Mesothelial cell of epicardium (in vitro differentiated cells): ENCODE measurements at places on chromosomes 2 and 18.

DNA sequence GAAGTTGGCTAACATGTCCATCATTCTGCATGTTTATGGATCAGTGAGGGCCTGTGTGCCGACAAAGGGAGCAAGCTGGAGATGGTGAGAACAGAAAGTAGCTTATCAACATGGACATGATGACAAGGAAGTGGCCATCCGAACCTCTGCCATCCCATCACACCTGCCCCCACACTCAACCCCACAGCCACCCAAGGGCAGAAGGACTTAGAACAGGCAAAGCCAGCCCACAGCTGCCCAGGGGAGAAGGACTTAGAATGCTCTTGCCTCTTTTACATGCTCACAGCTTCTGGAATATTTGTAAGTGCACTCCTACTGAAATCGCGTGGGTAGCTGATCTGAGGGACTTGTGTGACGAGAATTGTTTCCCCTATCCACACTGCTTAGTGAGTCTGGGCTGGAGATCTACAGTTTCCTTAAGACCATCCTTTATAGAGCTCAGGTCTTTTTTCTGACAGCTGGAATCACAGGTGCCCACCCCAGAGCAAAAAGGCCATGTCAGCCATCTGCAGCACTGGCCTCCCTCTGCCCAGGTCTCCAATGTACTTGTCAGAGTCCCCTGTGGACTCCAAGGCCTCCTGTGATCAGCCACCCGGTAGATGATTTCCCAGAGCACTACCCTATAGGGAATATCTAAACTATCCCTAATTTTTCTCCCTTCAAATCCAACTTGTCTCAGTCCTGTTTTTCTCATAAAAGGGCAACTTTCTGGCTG is 154.1 kb downstream of the SMAD7 start:
- DNase-seq, result no peak

DNA sequence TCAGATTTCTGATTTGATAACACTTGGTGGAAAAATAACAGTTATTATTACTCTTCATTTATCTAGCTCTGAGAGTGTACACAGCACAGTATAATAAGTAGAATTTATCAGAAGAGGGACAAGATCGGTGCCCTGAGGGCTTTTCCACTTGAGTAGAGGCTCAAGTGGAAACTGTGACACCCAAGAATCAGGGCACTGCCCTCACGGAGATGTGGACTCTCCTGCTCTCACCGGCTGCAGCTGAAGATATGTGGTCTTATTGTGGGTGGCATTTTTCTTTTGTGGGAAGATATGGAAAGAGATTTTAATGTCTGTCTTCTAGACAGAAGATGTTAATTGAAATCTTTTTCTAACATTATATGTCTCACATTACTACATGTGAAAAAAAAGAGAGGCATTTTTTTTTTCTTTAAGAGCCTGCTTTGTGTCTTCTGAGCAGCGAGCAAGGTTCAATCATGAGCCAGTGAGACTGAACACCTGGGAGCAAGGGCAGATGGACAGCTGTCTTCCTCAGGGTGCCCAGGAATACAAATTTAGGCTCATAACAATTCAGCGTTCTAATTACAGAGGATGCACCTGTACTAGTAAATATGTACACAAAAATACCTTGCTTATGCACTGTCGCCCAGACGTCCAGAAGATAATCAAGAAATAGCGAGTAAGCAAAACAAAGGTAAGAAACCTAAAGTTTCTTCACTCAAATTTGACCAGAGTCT is 1098.2 kb upstream of the FANCL start:
- DNase-seq, result no peak

GRCh38 chr2:60127191-60127590 is 426.3 kb downstream of the BCL11A start:
- no peak for DNase-seq

DNA sequence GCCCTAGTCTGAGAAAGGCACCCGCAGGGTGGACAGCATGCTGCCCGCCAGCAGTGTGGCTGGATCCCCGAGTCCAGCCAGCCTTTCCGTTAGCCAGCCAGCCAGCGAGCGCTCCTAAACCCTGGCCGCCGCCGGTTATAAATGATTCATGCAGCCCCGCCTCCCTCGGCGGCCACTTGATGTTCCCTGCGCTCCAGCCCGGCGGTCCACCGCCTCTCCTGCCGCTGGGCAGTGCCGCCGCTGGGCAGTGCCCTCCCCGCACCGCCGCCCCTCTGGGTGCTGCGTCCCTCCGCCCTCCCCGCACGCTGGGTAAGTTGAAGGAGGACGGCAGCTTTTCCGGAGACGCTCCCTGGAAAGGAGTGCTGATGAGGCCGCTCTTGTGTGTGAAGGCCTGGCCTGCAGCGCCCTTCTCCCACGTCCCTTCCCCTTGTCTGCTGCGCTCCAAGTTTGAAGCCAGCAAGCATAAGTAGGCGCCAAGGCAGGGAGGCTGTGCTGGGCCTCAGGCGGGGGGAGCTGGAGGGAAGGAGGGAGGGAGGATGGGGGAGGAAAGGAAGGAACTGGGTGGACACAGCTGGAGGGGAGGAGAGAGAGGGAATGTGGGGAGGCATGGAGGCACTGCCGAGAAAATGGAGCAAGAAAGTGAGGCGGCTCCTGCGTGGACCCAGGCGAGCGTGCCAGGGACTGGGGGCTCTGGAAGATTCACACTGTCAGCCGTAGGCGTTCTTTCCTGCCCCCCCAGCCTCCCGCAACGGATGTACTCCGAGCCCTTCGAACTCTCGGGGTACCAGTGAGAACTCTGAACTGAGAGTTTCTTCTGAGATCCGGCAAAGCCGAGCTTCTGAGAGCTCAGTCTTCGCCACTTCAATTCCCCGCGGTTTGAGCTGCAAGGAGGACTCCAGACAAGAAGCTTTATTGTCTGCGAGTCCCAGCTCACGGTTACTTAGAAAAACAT is 131.9 kb downstream of the GLI2 start:
- peak; percentile 67 for DNase-seq

DNA sequence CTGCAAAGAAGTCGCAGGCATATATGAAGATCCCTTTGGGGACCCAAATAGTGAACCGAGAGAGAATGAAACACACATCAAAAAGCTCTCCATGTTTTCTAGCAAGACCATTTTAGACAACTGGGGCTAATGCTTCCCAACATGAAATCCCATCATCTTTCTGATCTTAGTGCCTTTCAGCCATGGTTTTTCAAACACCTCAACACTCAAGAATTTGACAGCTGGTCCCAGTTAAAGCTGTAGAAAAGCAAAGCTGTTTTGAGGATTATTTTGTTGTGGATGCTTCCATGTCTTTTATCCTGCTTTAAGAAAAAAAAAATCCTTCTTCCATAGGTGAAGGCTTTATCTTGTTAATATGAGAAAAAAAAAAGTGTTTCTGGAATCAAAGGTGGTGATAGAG is 259.1 kb downstream of the STK39 start:
- DNase-seq, result no peak

GRCh38 chr2:180184506-180184905 is 177.4 kb upstream of the CWC22 start:
- no peak for DNase-seq

GRCh38 chr2:160347269-160347863 is 146.2 kb downstream of the RBMS1 start:
- no peak for DNase-seq

DNA sequence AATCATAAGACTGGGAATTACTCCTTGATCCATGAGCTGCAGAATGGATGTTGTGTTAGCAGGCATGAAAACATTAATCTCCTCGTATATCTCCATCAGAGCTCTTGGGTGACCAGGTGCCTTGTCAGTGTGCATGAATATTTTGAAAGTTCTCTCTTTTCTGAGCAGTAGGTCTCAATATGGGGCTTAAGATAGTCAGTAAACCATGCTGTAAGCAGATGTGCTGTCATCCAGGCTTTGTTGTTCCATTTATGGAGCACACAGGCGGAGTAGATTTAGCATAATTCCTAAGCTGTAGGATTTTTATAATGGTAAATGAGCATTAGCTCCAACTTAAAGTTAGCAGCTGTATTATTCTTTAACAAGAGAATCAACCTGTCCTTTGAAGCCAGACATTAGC is 160.3 kb downstream of the MYO1B start:
- DNase-seq, result no peak

DNA sequence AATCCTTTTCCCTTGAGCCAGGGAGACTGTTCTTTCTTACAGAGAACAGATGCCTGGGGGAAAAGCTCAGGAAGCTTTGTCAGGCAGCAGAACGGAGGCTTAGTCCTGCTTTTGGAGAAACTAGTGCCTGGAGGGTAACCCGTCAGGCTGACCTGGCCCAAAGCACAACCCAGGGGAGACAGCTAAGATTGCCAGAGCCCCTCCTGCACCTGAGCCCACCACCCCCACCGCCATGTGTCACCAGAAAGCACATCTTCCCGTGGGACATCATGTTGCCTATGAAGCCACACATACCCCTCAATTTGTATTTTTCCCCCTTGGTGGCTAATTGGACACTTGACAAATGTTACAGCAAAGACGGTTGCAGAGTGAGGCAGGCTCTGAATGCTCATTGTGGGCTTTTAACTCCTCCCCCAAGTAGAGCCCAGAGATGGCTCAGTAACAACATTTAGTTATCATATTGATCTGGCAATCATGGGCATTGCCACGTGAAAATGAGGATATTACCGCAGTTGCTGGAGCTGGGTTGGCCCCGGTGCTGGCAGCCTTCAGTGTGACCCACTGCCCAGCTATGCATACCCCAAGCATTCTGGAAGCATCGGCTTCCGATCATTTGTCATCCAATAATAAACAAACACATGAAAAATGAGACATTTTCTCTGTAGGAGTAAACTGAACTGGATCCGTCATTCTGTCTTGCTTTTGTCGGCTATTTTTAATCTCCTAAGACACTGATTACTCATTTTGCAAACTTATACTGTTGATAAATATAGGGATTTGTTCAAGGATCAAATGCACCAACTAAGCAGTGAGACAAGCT is 229.5 kb downstream of the ATAD2B start:
- no peak for DNase-seq

DNA sequence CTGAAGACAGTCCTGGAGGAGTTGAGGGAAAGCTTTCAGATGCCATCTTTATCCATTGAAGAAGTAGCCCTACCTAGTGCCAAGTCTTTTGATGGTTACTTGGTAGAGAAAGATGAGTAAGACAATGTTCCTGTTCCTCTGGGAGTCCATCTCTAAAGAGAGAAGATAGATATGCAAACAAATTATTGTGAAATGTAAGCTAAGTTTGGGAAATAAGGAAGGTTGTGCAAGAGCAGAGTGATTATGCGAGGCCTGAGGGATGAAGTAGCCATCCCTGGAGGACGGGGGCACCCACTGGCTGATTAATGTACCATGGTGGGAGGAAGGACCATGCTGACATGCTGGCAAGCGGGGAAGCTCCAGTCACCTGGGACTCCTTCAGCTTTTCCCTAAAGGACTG is 994 bp upstream of the DTNA start:
- no peak for DNase-seq

DNA sequence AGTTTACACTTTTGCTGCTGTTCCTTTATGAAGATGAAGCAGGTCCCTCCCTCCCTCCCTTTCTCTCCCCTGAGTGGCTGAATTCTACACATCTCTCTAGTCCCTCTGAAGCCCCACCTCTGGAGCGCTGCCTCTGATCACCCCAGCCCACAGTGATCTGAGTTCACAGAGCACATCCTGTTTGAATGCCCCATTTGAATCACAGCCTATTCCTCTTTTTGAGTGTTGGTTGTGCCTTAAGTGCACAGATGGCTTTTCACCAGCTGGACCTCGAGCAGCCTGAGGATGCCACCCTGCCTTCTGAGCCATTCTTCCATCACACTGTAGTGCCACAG is 87.1 kb downstream of the ITGB1BP1 start:
- no peak for DNase-seq

GRCh38 chr2:20614201-20615067 is 36.5 kb downstream of the HS1BP3 start:
- DNase-seq, result no peak
